Bronchus fibroblast of lung (primary cell): ENCODE measurements at places on chromosomes 5 and 9. TPM values are rescaled to one million over a fixed set of nuclear protein-coding genes. Genes with fewer than 3 reads are reported as not detected.

TRPM6 gene
- under 0.01 TPM in 2 replicates for total RNA-seq

RPS23 gene
- total RNA-seq = 1,868 and 1,934 TPM in 2 replicates

HSPA9 gene
- total RNA-seq = 348 and 358 TPM in 2 replicates

TEX48 gene
- not detected in 2 replicates for total RNA-seq

CDKN2B-AS1 gene
- 0.84 and 0.89 TPM in 2 replicates for total RNA-seq

ZCCHC9 gene
- 21.0 and 21.5 TPM in 2 replicates for total RNA-seq

KDM4C gene
- 8.0 and 9.6 TPM in 2 replicates for total RNA-seq

CYLC2 gene
- not detected in 2 replicates for total RNA-seq

PIP5KL1 gene
- 2.1 and 4.0 TPM in 2 replicates for total RNA-seq

PGM5 gene
- total RNA-seq = 0.34 and 1.0 TPM in 2 replicates

ARAP3 gene
- 9.9 and 11.3 TPM in 2 replicates for total RNA-seq

CCNI2 gene
- total RNA-seq = not detected in 2 replicates

TMEM174 gene
- not detected in 2 replicates for total RNA-seq

NDUFB6 gene
- 62.3 and 76.0 TPM in 2 replicates for total RNA-seq

IFNA6 gene
- total RNA-seq = not detected in 2 replicates

FOXI1 gene
- total RNA-seq = not detected in 2 replicates

KLF4 gene
- total RNA-seq = 8.7 and 11.3 TPM in 2 replicates

PFN3 gene
- total RNA-seq = not detected in 2 replicates

TMEFF1 gene
- total RNA-seq = 1.3 and 1.5 TPM in 2 replicates

RGS14 gene
- 5.1 and 13.1 TPM in 2 replicates for total RNA-seq

PCDHA2 gene
- not detected in 2 replicates for total RNA-seq

FRRS1L gene
- total RNA-seq = under 0.01 TPM in 2 replicates

ANKRD55 gene
- under 0.01 TPM in 1 of 2 replicates, not detected in the other for total RNA-seq

ACOT12 gene
- total RNA-seq = 0.84 and 1.2 TPM in 2 replicates

OTP gene
- not detected in 2 replicates for total RNA-seq

ASPN gene
- not detected in 2 replicates for total RNA-seq

SEMA6A gene
- 0.15 and 0.50 TPM in 2 replicates for total RNA-seq

NAIP gene
- 0.89 and 2.0 TPM in 2 replicates for total RNA-seq

MOB3B gene
- 0.17 and 0.30 TPM in 2 replicates for total RNA-seq

JAKMIP2 gene
- total RNA-seq = 9.2 and 14.1 TPM in 2 replicates

MED7 gene
- 8.6 TPM in 2 replicates for total RNA-seq

RNF224 gene
- under 0.01 TPM in 1 of 2 replicates, not detected in the other for total RNA-seq

RNF20 gene
- 18.3 and 19.2 TPM in 2 replicates for total RNA-seq

LHX3 gene
- not detected in 2 replicates for total RNA-seq

GARNL3 gene
- 2.4 TPM in 2 replicates for total RNA-seq

DDX4 gene
- total RNA-seq = not detected in 2 replicates

PCDHA7 gene
- total RNA-seq = 0.15 TPM in 1 of 2 replicates, not detected in the other

TEX53 gene
- not detected in 2 replicates for total RNA-seq

ANKDD1B gene
- total RNA-seq = 0.15 TPM in 1 of 2 replicates, not detected in the other

CDH6 gene
- 0.30 and 0.34 TPM in 2 replicates for total RNA-seq

ENTR1 gene
- total RNA-seq = 43.0 and 45.2 TPM in 2 replicates

MTX3 gene
- total RNA-seq = 4.9 and 6.2 TPM in 2 replicates

MARCOL gene
- total RNA-seq = not detected in 2 replicates

ZNF354C gene
- total RNA-seq = 2.8 and 3.0 TPM in 2 replicates

BARHL1 gene
- not detected in 2 replicates for total RNA-seq

ADAMTS6 gene
- 16.5 and 19.3 TPM in 2 replicates for total RNA-seq

PCAT7 gene
- not detected in 2 replicates for total RNA-seq

RPL37 gene
- total RNA-seq = 57.5 and 68.4 TPM in 2 replicates

IL4 gene
- total RNA-seq = not detected in 2 replicates

GNAQ gene
- 13.8 and 16.2 TPM in 2 replicates for total RNA-seq

FKTN gene
- 16.4 and 49.6 TPM in 2 replicates for total RNA-seq

GABRA6 gene
- not detected in 2 replicates for total RNA-seq

PCDHB7 gene
- total RNA-seq = 0.15 and 0.17 TPM in 2 replicates

KIF4B gene
- not detected in 2 replicates for total RNA-seq

NR5A1 gene
- total RNA-seq = not detected in 2 replicates

TSSK1B gene
- total RNA-seq = not detected in 2 replicates

CCDC192 gene
- total RNA-seq = not detected in 2 replicates

NTRK2 gene
- total RNA-seq = under 0.01 TPM in 1 of 2 replicates, not detected in the other
